ENCODE measurements at places on chromosomes 6 and 20. TPM values are rescaled to one million over a fixed set of nuclear protein-coding genes. Genes with fewer than 3 reads are reported as not detected.

The TP53TG5 gene
- polyA plus RNA-seq, result not detected

GRCh38 chr6:37623666-37624065, 74.0 kb downstream of the MDGA1 start:
- DNase-seq, result no peak

- DNase-seq, result no peak
Observed at GRCh38 chr6:167979436-167980139, 17.9 kb upstream of the KIF25 start.

- no peak for DNase-seq
Observed at GRCh38 chr20:8309634-8310033, 177.6 kb downstream of the PLCB1 start.

Data from AG04450 (cell line).